ENCODE measurements at places on chromosomes 3 and 15.

- no peak for DNase-seq
Observed at GRCh38 chr15:65476903-65477302, 40.6 kb downstream of the DPP8 start.

DNA sequence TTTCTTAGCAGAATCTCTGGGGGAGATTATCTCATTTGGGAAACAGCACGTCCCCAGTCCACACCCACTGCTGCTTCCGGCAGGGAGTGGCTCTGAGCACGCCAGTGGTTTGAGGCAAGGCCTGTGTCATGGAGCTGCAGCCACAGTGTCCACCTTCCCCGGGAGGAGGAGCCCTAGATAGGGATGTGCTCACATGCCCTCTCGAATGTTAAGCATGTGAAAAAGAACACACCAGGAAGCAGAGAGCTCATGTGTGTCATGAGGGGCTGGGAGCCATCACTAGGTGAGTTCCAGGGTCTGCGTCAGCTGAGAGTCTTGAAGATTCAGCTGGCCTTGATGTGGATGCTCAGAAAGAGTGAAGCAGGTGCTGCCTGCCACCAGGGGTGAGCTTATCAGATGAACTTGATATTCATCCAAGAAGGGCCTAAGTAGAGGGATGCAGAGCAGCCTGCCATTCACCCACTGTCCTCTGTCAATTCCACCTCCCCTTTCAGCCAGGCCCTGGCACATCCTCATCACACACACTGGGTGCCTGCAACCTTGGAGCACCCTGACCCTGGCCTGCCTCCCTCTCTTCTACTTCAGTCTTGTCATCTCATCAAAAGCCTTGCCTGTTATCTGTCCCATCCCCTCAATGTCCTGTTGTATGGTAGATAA lies 16.3 kb downstream of the ITGA11 start:
- DNase-seq, result no peak

GRCh38 chr3:152192936-152193672 lies 75.6 kb upstream of the MBNL1 start:
- DNase-seq, result no peak

GRCh38 chr3:140395134-140396075 lies 282.5 kb upstream of the TRIM42 start:
- no peak for DNase-seq

GRCh38 chr15:55499151-55499550 lies 8.9 kb downstream of the DNAAF4 start:
- DNase-seq, result no peak

- DNase-seq, result no peak
Observed at GRCh38 chr15:99645543-99645935, 79.8 kb downstream of the MEF2A start.

DNA sequence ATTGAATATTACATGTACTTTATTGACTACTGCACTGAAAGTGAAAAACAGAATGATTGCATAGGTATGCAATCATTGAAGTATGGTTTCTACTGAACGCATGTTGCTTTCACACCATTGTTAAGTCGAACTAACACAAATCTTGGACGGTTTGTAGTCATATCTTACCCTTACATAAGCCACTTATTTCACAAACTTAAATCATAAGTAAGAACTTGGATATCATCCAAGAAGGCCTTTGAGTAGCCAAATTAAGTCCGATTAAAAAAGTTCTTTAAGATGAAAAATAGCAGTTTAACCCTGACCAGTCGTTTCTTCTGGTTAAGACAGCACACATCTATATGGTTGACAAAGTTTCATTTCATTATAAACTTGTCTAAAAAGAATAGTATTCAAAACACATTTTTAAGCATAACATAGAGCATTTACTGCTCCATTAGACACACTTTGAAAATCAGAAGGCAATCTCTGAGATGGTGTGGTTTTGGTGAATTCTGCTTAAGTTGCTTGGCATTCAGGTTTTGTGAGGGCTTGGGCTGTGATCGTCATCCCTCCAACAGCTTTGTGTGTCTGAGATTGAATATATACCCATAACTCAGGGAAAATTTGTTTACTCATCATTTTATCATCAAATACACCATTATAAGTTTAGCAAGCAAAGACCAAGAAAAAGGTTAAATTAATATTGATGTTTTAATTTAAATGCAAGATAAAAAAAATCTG lies 92.2 kb downstream of the NFKBIZ start:
- DNase-seq, result no peak

DNA sequence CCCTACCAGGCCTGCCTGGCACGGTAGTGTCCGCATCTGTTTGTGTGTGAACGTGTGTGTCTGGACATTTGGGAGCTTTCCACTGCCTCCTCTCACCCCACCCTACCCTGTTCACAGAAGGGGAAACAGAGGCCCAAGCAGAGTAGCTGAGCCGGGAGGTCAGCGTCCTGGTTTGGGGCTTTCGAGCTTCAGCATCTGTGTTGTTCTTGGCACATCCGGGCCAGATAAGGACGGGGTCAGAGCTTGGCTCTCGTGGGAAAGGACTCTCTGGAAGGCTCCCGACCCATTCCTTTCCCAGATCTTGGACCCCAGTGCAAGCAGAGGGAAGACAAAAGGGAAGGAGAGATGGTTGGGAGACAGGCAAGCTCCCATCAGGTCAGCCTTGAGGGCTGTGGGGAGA lies 6.3 kb upstream of the PTH1R start:
- no peak for DNase-seq

GRCh38 chr3:61371123-61371522 lies 119.9 kb upstream of the FHIT start:
- DNase-seq, result no peak

DNA sequence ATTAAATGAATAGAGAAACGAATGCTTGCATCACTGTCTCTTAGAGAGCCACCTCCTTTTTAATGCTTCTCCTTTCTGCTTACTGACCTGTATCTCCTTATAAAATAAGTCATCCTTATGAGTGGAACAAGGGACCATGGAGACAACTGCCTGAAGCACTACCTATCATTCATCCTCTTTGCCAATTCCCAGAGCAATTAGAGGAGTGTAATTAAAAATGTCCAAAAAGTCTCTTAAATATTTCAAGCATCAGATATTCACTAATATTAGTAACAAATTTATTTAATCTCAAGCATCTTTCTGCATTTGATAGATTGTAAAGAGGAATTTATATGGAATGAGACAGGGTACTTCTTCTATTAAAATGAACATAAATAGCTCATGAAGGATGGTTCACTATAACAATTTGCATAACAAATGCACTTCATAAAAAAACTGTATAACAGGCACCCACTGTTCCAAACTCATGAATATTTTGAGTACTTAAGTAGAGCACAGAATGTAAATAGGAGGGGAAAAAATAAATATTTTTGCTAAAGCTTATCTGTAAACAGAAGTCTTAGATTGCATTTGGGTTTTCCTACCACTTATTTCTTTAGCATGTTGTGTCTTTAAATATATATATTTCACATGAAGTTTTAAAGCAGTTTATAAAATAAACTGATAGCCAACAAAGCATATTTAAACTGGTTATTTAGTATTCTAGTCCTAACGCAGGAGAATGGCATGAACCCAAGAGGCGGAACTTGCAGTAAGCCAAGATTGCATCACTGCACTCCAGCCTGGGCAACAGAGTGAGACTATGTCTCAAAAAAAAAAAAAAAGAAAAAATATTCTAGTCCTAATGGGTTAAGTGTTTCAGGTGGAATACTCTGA lies 269.3 kb downstream of the TBL1XR1 start:
- DNase-seq, result no peak

DNA sequence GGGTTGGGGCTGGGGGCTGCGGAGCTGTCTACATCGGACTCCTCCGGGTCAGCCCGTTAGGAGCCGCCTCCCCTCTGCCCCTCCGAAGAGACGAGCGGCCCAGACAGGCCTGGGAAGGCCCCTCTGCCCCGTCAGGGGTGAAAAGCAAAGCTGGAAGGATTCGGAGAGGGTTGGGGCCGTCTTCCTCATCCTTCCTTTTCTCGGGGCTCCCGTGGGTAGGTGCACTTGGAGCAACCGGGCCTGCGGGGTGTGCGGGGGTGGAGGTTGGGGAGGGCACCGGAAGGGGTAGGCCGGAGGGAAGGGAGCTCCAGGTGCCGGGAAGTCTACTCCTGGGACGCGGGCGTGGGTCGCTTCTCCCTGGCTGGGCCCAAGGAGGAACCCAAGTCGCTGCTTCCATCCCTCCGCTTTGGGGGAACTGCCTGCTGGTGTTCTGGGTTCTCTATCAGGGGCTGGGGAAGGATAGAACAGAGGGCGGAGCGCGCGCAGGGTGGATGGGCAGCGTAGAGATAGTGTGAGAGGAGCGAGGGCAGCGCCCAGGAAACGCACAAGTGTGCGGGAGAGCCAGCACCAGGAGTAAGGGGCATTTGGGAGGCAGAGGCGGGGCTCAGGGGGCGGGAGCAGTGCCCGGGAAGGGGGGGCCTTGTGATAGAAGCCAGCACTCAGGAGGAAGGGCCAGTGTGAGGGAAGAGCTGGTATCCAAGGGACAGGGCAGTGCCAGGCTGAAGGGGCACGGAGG lies 590 bp downstream of the POLR2H start:
- DNase-seq, result no peak

DNA sequence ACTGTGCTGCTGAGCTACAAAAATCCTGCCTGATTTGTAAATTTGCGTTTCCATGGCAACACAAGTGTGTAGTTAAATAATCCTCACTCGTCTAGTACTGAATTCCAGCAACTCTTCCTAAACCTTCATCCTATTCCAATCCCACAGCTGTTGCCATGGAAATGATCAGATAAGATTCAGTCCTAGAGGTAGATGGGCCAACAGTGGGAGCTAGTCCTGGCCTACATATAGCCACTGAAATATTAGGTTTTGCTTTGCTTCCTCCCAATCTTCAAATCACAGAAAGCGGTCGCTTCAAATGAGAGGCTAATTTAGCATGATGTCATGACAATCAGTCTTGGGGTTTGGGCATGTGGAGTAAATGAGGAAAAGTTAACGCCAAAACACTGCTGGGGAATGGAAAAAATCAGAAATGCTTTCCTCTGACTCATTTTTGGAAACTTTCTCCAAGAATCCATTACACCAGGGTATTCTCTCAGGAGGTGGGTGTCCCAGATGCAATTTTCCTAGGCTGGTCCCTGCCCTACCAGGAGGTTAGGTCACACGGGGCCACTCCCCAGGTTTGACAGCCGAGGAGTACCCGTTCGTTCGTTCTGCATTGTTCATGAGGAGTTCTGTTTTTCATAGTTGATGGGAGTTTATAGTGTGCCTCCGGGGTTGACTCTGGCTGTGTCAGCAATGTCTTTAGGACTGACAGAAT lies 159.2 kb upstream of the SLCO3A1 start:
- DNase-seq, result no peak

DNA sequence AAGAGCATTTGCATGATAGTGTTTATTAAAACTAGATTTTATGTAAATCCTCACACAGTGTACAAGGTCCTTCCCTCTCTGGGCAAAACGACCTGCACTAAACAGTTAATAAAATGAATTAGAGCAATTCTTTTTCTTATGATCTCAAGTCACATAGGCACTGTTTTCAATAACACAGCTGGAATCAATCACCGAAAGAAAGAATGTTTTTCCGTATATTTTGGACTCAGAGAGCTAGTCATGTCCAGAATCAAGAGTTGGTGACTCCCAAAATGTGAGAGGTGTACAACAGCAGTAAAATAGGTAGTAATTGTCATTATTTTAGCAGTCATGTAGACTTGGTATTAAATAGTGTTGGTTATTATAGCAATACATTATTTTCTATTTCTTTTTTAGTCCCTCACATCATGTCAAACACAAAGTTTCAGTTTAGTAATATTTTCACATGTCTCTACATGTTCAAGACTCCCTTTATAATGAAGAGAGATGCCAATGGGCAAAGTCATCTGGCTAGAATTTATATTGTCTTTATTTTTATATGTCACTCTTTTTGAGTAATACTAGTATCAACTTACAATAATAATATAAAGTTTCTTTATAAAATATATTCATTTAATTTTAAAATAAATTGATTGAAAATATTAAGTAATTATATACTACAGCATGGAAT lies 448.6 kb upstream of the CDIN1 start:
- no peak for DNase-seq

GRCh38 chr15:25169318-25169717 lies 214.5 kb downstream of the SNRPN start:
- no peak for DNase-seq

DNA sequence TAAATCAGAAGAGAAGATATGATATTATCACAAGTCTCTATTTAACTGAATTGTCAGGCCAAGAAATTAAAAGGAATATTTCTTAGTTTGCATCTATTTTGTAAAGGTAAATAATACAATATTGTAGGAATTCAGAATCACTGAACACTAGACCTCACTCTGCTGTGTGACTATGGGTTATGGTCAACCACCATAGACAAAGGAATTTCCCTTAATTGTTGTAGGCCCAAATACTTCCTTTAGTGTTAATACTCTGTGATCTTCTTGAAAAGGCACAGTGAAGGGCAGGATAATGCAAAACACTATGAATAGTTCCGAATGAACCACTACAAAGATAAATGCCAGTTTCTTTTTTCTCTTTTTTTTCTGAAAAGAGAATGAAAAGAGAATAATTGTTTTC lies 162.3 kb downstream of the TUSC7 start:
- no peak for DNase-seq

DNA sequence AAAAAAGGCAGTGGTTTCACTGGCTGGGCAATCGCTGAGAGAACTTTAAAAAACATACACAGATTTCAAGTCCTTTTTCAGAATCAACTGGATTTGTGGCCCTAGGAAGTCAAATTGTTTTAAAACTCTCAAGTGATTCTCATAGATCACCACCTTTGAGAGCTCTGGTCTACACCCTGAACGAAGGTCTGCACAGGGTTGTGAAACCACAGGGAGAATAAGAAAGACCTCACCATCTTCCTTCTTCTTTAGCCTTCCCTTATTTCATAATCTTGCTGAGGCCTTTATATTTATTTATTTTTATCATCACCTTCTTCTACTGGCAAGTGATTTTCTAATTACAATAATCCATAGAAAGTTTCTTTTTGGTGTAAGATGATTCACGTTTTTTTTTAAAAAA lies 58.1 kb downstream of the FOXP1 start:
- no peak for DNase-seq

DNA sequence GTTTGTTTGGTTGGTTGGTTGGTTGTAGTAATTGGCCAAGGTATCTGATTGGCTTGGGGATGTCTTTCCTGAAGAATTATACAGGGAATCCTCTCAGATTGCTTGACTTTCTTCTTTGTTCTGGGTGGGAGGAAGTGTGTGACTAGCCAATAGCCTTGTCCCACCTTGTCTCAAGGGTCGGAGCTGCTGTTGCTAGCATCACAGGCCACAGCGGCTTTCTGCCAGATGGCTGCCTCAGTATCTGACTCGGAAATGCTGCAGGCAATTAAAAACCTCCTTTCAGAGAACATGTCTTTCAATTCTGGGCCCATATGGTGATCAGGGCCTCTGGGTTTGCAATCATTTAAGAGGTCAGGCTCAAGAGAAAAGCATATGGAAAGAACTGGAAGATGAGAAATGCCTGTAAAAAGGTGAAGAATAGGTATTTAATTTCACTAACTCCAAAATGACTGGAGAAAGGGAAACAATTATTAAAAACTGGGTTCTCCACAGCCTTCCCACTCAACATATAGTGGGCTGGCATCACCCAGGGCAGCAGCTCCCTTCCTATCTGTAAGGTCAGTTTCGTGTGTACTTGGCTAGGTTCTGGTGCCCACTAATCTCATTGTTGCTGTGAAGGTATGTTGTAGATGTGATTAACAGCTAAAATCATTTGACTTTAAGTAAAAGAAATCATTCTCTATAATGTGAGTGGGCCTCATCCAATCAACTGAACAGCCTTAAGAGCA lies 32.4 kb downstream of the TGFBR2 start:
- no peak for DNase-seq

All from T-cell (primary cell).